ENCODE measurements at places on chromosomes 6 and 20.
A peak's percentile ranks its signal among the peaks of the same experiment; 100 is the strongest.

- peak; percentile 66 for DNase-seq
These were observed 95.5 kb upstream of the SCGN start for GRCh38 chr6:25556516-25556915.

GRCh38 chr20:62724692-62725595, 16.3 kb downstream of the NTSR1 start:
- DNase-seq, result no peak

GRCh38 chr20:62958388-62959100, 6.0 kb downstream of the SLC17A9 start:
- no peak for DNase-seq

DNA sequence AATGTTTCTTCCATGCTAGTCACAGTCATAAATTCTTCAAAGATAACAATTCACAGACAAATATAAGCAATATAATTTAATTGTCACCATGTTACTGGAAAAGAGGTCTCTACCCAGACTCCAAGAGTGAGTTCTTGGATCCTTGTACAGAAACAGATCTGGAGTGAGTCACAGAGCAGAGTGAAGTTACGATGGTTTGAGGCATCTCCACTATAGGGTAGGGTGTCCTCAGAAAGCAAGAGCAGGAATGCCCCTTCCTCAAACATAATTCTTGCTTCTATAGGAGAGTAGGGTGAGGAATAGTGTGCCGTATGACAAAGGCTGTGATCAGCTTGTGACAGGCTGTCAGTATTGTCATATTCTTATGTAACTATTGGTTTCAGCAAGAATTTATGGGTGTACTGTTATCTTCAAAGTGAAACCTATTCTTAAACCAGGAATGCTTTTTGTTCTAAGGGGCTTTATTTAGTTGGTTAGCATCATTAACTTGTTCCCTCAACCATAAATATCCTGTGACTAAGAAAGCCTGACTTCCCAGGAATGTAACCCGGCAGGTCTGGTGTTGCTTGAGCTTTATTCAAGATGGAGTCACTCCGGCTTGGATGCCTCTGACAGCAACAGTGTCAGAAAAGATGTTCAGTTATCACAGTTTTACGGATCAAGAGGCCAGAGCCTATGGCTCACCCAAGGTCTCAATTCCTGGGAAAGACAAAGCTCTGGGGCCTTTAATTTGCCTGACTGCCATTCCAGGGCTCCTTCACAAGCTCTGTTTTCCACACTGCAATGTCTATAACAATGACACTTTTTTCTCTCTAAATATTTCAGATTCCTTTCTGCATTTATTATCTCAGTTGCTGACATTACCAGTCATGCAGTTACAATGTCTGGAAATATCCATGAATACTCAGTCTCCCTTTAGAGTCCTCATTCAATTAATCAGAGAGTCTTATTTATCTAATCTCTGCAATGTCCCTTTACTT, 298.6 kb downstream of the C6orf118 start:
- DNase-seq, result peak; percentile 10

DNA sequence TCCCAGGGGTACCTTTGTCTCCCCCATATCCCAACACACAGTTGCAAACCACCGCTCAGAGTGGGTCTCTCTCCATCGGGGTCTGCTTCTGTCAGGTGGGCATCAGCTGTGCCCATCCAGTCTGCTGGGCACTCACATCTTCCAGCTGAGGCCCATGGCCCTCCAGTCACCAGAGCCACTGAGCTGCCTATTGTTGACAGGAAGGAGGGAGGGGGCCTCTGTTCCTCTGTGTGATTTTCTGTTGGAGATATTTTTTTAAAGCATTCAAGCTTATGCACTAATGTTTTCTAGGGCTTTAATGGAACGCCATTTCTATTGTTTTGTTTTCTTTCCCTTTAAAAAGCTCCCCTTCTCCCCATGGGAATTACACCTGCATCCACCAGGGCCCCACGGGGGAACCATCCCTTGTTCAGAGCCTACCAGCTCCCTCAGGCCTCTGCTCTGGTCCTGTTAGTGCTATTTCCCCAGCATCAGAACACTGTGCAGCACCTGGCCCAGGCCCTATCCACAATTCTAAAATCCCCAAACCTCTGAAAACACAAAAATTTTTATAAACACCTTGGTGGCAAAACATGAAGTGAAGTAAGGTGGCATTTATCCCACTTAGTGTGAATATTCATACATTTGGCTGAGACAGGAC, 326.2 kb downstream of the CD83 start:
- DNase-seq, result no peak

GRCh38 chr20:13821876-13822275, 37.0 kb downstream of the NDUFAF5 start:
- DNase-seq, result peak; percentile 25

- DNase-seq, result no peak
These were observed 12.7 kb upstream of the GATA5 start for GRCh38 chr20:62488470-62488869.

GRCh38 chr20:39777610-39778009, 815.5 kb downstream of the DHX35 start:
- DNase-seq, result no peak

DNA sequence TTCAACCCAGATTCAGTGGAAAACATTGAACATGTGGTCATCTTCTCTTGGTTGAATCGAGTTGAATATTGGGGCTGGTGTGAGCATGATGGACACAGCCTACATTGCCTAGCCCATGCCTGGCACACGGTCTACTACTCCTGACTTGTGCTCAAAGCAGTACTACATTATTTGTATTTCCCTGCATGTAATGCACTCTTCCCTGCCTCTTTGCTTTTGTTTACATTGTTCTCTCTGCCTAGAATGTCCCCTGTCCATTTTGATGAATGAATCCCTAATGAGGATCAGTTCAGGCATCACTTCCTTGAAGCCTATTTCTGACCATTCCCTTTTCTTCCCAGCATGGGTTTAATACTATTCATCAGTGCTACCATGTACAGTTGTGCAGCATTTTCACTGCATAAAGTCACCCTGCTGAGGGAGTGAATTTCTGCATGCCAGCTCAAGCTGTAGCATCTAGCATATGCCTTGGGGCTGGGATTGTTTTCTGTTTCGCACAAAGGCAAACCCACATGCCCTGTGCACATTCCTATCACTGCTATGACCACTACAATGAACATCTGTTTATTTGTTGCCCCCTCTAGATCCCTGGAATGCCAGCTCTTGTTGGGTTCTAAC, 75.3 kb upstream of the CCN6 start:
- DNase-seq, result no peak

DNA sequence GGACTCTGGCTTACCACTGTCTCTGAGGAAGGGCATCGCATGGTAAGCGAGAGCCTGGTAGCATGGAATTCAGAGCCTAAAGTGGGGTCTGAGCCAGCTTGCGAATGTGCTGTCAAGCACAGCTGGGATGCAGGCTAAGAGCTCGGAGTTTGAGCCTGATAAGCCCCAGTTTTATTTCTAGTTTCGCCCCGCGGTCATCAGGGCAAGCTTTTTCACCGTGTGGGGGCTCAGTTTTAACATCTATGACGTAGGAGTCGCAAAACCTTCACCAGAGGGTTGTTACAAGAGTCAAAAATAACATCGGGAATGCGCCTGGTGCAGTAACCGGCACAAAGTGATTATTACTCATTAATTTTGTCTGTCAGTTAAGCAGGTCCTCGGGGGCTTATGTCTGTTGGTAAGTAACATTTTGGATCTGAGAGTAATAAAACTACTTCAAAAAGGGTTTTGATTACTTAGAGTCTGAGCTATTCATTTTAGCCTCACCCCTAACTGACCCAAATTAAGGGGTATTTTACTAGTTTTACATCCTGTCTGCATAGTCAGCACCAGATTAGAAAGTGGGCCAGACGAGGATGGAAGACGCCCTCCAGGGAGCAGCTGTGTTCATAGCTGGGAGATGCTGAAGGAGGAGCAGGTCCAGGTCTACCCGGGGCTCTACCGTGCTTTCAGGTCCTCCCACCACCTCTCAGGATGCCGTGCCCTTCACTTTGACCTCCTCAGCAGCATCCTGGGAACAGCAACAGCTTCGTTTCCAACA, 29.7 kb downstream of the SLC22A23 start:
- no peak for DNase-seq

DNA sequence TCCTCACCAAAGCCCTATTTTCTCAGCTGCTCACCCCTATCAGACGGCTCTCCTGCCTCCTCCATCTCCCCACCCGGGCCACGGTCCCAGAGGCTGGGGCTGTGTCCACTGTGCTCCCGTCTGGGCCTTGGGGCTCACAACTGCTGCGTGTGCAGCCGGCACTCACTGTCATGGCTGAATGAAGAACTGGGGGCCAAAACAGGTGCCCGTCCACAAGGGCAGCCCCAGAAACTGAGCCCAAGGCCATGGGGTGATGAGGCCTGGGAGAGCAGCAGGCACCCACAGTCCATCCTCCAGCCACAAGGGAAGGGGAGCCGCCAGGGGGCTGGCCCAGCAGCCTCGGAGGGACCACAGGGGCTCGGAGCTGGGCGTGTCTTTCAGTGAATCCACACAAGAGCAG, 159.5 kb downstream of the DLL1 start:
- DNase-seq, result no peak

DNA sequence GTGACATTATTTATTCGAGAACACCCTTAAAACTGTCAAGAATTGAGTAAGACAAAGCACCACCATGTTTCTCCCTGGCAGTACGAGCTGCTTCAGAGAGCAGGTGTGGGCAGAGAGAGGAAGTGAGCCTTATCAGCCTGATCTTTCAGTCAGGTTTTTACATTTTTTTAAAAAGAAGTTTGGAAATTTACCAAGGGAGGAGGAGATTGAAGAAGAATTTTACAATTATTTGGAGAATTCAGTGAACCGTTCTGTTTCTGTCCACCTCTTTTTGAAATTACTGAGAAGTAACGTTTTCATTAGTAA, 75.5 kb downstream of the ZDHHC14 start:
- DNase-seq, result no peak

GRCh38 chr20:33177866-33178265, 9.9 kb downstream of the BPIFA2 start:
- no peak for DNase-seq

DNA sequence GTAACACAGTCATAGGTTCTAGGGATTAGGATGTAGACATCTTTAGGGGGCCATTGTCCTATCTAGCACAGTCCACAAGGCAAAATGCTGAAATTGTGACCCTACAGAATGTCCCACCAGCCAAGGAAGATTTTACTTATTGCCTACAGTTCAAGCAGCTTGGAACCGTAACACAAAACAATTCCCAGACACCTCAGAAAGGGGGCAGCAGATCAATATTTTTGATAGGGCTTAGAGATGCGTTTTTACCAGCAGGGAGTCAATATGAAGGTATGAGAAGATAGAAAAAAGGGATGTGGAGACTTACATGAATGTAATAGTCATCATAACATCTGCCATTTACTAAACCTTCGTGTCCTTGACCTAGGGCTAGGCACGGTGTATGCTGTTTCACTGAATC, 81.0 kb downstream of the TMEM170B start:
- DNase-seq, result peak; percentile 34

DNA sequence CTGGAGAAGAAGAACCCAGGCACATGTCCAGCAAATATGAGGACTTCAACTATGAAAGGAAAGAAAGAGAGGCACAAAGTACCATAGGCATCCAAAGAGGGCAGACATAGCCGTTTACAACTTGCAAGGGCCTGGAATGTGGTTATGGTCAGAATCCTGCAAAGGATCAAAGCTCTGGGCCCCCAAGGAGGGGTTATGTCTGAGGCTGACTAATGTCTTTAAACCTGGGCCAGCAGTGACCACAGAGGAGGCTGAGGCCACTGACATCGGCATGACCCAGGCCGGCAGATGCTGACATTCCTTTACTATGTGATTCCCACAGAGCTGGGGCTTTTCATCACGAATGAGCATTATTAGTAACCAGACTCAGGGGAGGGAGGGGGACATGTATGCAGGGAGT, 861.1 kb downstream of the DHX35 start:
- peak; percentile 45 for DNase-seq

DNA sequence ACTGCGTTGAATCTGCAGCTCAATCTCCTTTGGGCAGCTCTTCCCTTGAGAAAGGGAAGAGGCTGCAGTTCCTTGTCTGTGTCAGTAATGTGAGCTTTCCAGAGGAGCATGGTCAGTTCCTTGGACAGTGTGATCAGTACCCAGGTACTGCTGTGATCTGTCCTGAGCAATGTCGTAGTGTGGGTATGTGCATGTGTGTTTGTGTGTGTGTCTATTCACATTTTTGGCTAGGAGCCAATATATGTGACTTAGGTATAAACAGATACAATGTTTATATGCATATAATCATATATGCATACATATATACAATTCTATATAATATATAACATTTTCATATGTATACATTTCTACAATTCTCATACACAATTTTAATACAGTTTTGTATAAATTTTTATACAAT, 85.4 kb upstream of the OLIG3 start:
- DNase-seq, result no peak

GRCh38 chr6:15735567-15736265, 72.9 kb upstream of the DTNBP1 start:
- DNase-seq, result peak; percentile 71

GRCh38 chr20:32544893-32545840, 40.0 kb downstream of the NOL4L start:
- no peak for DNase-seq

DNA sequence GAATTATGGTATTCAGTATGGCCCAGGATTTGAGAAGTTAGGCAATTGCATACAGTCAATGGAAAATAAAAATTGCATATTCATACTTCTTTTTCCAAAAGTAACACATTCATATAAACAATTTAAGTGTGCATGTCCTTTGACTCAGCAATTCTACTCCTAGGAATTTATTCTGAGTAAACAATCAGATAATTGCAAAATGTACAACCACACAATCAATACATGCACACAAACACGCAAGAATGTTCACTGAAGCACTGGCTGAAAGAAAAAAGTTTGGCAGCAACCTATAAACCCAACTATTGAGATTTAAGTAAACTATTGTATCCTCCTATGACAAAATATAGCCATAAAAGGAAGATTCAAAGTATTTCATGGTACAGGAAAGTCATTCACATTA, 1.6 kb downstream of the CYP39A1 start:
- DNase-seq, result peak; percentile 74

- DNase-seq, result no peak
These were observed 730.8 kb downstream of the C6orf118 start for GRCh38 chr6:164578616-164579015.

DNA sequence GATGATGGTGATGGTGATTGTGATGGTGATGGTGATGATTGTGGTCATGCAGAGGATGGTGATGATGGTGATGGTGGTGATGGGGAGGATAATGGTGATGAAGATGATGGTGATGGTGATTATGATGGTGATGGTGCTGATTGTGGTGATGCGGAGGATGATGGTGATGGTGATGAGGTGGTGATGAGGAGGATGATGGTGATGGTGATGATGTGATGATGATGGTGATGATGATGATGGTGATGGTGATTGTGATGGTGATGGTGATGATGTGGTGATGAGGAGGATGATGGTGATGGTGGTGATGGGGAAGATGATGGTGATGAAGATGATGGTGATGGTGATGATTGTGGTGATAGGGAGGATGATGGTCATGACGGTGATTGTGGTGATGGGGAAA, 333.7 kb downstream of the CDH4 start:
- DNase-seq, result no peak

DNA sequence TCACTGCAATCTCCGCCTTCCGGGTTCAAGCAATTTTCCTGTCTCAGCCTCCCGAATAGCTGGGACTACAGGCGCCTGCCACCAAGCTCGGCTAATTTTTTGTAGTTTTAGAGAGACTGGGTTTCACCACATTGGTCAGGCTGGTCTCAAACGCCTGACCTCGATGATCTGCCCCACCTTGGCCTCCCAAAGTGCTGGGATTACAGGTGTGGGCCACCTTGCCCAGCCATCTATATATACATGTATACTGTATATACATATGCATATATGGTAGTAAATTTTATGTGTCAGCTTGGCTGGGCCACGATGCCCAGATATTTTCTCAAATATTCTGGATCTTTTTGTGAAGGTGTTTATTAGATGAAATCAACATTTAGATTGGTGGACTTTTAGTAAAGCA, 18.8 kb downstream of the RBL1 start:
- DNase-seq, result no peak
